ENCODE measurements at places on chromosomes 4 and X.

GRCh38 chrX:12987900-12988594 lies 13.1 kb downstream of the TMSB4X start:
- DNase-seq: no peak

DNA sequence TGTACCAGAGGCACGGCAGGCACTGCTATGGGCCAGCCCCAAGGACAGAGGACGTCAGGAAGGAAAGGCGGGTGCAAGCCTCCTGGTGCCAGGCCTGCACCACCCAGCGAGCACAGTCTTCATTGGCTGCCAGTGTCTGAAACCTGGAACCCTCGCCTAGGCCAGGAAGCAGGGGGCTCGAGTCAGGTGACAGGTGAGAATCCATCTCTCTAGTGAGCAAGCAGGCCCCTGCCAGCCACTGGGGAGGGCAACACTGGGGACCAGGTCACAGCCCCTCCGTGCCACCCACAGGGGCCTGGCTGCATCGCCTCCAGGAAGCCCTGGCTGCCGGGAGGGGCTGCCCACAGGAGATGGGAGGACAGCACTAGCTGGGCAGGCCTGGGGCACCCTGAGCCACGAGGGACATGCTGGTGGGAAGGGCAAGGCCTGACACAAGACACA lies 6.9 kb upstream of the HAUS3 start:
- DNase-seq: no peak

GRCh38 chrX:24282381-24283126 lies 31.3 kb downstream of the SUPT20HL2 start:
- DNase-seq: peak; percentile 19

DNA sequence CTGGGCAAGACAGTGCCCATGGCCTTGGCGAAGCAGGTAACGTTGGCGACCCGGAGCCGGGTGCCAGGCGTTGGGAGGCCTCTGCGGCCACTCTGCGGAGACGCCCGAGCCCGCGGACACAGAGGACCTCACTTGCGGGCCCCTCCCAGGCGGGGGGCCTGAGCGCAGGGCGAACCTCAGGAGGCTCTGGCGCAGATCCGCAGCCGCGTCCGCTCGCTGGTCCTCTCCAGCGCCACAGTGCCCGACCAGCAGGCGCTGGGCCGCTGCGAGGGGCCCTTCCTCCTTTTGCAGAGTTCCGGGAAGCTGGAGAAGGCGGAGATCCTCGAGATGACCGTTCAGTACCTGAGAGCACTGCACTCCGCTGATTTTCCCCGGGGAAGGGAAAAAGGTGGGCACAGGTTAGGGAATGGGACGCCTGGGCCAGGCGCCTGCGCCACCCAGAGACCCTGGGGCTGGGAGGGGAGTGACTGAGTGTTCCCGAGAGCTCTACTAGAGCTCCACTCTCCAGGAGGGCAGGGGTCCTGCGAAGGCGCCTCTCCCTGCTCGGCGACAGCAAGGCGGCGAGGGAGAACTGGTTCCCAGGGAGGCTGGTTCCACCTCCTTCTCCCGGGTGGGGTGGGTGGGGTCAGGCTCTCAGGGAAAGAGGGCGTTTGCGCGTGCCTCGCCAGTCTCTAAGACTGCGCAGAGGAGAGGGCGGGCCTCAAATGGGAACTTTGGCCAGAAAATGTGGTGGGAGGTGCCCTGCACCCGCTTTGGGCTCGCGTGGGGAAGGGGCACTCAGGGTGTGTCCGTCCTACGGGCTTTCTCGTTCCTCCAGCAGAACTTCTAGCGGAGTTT lies 1.4 kb downstream of the HELT start:
- DNase-seq: no peak

- no peak for DNase-seq
Observed at GRCh38 chrX:66625525-66625924, 13.4 kb downstream of the EDA2R start.

DNA sequence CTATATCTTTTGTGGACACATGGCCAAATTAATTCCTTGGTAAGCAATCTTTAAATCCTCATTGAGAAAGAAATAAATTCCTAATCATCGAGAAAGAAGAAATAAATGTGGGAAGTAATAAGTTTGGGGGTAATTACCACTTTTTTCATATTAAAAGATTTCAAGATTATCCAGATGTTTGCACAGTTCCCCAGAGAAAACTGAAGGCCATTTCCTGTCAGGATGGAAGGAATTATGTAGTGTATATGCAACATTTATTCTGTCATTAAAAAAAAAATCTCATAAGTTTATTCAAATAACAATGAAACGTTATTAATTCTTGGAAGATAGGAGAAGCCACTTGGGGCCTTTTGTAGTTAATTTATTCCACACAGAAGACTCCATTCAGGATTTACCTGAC lies 385.6 kb upstream of the NR3C2 start:
- DNase-seq: no peak

DNA sequence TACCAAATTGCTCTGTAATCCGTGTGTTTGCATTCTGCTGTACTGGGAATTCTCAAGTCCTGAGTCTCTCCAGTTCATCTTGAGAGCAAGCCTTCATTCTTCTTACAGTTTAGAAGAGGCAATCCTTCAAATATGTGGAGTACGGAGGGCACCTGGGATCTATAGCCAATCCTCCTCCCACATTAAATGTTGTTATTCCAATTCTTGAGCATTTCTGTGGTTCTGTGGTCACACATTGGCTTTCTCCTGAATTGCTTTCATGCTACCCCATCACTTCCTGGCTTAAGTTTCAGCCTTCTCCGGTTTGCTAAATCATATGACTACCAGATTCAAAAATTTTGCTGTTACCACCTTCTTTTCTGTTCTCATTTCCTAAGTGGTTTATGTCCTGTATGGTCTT lies 611.1 kb downstream of the PCDH19 start:
- no peak for DNase-seq

GRCh38 chrX:124240422-124240821 lies 92.0 kb upstream of the TEX13D start:
- DNase-seq: no peak

- no peak for DNase-seq
Observed at GRCh38 chr4:121927948-121928347, 23.9 kb downstream of the TRPC3 start.

- DNase-seq: no peak
Observed at GRCh38 chr4:122171323-122171722, 19.2 kb downstream of the BLTP1 start.

DNA sequence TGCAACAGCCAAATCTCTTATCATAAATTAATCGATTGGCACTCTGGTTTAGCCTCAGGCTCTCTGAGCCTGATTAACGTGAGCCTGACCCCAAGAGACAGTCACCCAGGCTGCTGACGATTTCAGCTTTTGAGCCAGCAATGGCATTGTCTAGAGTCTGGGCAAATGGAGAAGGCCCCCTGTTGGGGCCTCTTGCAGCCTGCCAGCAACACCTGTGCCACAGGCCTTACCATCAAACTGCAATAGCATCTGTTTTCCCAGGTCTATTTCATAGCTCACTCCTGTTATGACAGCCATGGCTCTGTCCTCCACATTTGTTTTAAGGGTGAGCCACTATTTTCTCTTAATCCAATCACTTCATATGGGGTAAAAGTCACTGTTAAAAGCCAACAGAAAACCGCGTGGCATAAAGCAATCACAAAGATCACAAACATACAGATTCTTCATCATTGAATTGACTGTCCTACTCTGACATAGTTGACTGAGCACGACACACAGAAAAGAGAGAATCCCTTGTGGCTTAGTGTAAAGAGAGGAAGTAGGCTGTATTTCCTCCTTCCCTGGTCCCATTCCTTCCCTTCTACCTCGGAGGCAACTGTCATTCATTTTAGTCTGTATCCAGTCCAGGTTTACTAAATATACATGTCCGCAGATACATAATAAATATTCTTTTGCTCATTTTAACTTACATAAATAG lies 47.8 kb downstream of the SLC9A7 start:
- DNase-seq: no peak

GRCh38 chr4:113974467-113974866 lies 5.0 kb downstream of the ARSJ start:
- DNase-seq: no peak

GRCh38 chr4:126790633-126791032 lies 842.1 kb upstream of the INTU start:
- no peak for DNase-seq

- DNase-seq: no peak
Observed at GRCh38 chrX:35726176-35726575, 72.0 kb upstream of the MAGEB16 start.

DNA sequence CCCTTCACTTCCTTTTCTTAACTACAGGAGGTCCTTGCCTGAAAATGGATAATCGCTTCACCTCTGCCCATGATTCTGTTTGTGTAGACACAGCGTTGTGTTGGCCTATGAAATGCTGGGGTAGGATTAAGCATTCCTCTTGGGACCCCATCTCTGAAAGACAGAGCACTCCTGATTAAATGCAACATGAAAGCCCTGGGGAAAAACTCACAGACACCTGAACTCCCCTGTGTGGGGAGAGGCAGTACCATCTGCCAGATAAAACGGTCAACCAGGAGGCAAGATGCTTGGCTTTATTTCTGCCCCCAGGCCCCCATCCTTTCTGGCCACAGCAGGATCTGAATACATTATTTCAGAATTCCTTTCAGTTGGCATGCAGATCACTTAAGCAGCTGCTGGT lies 1.9 kb downstream of the LGI2 start:
- no peak for DNase-seq

DNA sequence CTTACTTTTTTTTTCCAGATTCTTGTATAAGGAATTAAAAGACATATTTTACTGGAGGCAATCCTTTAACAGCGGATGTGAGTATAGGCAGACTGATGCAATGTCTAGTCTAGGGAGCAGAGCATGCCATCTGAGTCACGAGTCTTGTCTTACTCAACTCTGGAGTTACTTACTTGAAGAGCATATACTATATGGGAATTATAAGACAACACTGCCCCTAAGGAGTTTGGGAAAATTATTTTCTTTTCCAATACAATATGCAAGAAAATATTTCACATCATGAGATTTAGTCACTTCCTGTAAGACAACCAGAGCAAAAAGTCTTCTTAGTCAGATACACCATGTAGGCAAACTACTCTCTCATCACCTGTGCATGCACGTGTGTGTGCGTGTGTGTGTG lies 537.3 kb upstream of the FTHL17 start:
- DNase-seq: peak; percentile 73

DNA sequence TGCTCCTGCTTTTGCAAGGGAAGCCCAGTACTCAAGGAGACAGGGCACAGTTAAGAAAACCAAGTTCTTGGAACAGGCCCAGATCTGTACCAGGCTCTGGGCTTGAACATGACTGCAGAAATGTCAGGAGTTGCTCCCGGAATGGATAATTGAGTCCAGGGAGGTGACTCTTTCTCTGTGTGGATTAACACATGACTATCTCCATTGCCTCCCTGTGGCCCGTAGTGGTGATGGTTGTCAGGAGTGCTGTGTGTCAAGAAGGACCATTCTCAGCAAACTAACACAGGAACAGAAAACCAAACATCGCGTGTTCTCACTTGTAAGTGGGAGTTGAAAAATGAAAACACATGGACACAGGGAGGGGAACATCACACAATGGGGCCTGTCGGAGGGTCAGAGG lies 39.9 kb downstream of the CCKAR start:
- peak; percentile 9 for DNase-seq

GRCh38 chrX:154329294-154329693 lies 33.7 kb downstream of the TKTL1 start:
- no peak for DNase-seq

DNA sequence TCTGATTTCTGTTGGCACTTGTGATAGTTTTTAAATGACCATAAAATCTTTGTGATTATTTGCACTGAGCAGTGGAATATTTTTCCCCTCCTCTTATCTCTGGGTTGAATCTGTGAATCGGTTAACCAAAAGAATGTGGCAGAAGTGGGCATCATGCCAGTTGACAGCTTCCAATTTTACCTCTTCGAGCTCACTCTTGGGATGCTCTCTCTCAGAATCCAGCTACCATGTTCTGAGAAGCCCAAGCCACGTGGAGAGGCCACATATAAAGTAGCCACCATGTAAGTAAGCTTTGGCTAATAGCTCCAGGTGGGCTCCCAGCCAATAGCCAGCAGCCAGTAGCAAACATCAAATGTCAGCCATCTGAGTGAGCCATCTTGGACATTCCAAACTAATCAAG lies 12.9 kb upstream of the WDR19 start:
- DNase-seq: peak; percentile 68

GRCh38 chr4:187416216-187416615 lies 579.4 kb upstream of the ZFP42 start:
- no peak for DNase-seq
